Effector CD4-positive, alpha-beta T cell (primary cell): ENCODE measurements at places on chromosomes 6 and 20.

DNA sequence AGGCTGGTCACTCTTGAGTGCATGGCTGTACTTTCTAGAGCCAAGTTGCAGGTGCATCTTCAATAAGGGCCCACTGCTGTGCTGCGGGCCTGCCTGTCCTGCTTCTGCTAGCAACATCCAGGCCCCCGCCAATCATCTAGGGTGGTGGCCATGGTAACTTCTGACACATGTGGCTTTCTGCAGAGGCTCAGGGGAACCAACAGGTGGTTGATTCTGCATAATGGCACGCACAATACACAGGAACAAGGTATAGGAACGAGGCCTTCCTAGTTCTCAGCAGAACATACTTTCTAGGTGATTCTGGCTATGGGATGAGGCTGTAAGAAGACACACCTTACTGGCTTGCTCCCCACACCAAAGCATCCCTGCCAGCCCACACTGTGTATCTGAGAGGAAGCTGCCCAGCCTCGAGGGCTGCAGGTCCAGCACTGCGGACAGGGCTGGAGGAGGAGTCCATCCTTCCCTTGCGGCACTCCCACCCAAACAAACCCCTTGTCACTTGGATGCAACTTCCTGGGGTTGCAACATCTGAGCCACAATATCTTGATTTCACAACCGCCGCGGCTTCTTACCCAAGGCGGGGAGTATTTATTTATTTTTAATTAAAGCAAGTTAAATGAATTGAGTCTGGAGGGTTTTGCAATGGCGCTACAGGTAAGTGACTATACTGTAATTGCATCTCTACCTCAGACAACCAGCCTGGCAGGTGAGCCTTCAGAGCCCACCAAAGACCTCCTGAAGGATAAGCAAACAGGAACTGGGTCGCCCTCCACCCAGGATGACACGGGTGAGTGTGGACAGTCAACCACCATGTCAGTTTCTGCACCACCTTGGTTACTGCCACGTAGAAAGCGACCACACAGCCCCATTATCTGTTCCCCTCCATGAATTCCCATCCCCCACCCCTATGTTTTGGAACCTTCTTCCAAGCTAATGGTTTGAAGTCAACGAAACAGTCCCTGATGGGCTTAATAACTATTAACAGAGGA lies 49.6 kb downstream of the SULF2 start:
- DNase-seq: no peak

- DNase-seq: no peak
Measured at GRCh38 chr6:128063850-128064539, 163.1 kb upstream of the THEMIS start.

DNA sequence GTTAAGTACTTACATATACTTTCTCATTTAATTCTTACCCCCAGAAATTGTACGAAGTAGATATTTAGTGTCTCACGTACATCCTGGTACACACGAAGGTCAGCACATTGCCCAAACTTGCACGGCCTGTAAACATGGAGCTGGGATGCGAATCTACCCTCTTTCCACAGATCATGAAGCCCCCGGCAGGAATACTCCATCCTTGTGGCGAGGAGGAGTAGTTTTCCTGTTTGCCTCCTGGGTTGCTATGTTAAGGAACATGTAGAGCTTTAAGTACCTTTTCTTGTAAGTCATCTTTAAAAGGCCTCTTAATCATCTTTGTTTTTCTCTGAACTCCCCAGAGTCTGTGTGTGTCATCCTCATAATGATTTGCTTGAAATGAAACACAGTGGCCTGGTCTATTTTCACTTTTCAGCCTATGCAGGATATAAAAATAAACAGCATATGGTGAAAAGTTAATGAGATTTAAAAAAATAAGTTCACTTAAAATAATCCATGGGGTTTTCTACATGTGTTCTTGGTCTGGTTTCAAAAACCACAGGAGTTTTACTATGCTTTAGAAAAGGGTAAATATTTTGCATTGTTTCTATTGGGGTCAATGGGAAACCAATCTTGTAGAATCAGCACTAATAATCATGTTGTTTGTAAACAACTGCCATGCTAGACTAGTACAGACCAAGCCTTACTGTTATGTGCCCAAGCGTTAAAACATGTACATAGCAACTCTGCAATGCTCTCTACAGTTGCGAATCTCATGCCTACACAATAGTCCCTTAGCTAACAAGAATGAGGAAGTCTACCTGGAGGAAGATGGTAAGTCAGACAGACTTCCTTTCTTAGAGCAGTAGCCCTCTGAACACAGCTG lies 9.3 kb upstream of the ARID1B start:
- DNase-seq: no peak

DNA sequence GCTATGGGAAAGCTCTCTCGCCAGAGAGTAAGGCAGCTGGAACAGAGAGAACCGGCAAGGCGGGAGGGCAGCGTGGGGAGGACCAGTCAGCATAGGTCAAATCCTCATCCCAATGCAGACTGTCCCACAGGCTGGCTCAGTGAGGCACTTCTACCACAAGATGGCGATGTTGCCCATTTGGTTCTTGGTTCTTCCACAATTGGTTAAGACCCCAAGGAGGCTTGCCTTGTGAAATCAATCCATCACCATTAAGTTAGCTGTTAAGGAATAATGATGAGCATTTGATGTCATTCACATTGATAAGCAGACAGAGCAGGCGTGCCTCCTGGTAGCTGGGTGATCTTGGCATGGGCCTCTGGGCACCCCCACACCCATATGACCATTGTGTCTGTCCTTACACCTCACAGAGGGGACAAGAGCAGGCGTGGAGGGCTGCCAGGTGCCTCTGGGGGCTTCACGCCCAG lies 2.4 kb downstream of the CSTL1 start:
- peak; percentile 53 for DNase-seq

DNA sequence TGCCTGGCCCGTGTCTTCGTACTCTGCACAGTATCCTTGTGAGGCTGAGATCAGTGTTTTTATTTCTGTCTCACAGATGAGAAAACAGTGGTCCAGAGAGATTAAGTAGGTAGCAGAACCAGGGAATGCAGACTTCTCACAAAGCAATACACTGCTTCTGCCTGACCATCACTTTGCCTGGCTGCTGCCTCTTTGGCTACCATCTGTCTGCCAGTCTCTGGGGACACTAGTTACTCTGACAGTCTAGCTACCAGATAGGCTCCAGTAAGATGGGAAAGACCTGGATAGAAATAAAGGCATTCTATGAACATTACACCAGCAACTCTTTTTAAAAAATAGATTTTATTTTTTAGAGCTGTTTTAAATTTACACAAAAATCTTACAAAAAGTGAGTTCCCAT lies 96.9 kb downstream of the PHACTR3 start:
- DNase-seq: no peak

DNA sequence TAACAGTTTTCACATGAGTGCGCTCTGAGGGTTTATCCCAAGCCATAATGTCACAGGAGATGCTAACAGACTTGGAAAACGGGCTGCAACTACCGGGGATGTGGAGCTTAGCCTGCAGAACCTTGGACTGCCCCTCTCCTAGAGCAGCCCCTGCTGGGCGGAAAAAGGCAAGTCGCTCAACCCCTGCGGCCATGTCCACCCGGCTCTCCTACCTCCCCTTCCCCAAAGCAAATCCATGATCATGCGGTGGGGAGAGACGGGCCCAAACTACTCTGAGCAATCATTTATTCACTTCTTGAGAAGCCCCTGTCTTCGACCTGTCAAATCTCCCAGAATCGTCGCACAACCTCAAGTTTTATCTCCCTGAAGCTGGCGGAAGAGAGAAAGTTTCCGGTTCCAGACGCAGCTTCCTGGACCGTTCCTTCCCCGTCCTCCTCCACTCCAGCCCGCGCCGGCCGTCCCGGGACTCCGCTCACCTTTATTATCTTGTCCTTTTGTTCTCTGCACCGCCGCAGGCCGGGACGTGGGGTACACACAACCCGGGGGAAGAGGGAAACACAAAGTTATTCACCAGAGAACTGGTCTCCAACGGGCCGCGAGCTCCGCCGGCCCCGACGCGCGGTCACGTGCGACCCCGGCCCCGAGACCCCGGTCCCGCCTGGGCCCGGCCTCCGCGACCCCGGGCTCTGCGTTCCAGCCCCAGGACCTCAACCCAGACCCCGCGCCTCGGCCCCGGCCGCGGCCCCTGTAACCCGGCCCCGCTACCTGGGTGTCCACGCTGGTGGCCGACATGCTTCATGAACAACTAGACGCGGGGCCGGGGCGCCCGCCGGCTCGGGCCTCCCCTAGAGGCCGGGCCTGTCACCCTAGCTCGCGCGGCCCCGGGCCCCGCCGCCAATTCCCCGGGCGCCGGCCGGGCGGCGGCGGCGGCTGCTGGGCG lies 560 bp downstream of the YTHDF1 start:
- no peak for DNase-seq

GRCh38 chr6:89298680-89299465 lies 16.2 kb downstream of the GABRR2 start:
- DNase-seq: peak; percentile 19

DNA sequence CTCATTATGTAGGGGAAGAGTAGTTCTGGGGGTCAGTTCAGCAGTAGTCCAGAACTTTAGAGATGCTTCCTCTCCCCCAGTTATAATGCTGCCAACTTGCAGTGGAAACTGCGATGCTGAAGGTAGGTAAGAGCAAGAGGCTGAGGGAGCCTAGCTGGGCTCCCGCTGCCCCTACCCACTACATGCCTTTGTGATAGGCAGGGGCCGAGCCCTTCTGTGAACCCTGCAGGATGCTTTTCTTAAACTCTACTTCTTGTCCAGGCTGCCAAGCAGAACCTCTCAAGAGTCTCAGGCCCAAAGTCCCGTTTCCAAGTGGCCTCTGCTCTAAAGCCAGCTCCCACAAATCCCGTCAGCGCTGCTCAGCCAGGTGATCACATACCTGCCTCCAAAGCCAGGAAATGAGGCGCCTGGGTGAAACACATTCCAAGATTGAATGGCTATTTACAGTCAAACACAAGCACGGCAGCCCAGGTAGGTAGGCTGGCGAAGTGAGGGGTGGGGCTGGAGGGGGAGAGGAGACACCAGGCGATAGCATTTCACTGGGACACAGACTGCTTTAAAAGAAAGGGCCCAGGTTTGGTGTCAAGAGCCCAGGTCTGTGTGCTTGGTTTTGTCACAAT lies 150.7 kb downstream of the CD24 start:
- no peak for DNase-seq

DNA sequence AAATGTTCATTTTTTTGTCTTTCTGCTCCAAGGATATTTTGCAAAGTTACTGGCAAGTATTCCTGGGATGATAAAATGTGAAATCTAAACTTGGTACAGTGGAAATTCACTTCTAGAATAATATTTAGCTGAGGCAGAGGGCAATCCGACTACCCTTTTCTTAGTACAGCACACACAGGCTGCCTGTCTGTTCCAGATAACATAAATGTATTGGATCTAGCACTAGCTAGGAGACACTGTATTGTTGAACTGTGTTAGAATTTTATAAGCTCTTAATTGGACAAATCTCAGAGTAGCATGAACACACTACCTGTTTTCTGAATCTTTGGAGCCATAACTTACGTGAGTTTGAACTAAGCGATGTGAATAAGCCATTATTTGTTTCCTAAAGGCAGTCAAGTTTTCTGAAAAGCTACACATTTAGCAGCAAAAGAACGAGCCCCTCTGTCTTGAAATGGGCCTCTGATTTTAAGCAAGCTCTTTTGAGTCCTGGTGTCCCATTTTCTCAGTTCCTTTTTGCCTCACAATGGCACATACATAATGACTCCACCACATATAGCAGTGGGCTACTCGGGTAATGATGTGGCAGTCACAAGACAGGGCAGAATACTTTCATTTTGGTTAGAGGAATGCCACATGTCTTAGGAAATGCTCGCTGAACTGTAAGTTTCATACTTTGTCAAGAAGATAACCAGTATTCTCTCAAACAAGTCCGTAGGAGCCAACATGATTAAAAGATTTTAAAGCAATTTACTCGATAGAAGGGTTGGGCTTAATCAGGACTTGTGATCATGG lies 116.5 kb upstream of the ESR1 start:
- DNase-seq: no peak

- DNase-seq: no peak
Measured at GRCh38 chr6:157143171-157143889, 180.0 kb downstream of the TMEM242 start.

DNA sequence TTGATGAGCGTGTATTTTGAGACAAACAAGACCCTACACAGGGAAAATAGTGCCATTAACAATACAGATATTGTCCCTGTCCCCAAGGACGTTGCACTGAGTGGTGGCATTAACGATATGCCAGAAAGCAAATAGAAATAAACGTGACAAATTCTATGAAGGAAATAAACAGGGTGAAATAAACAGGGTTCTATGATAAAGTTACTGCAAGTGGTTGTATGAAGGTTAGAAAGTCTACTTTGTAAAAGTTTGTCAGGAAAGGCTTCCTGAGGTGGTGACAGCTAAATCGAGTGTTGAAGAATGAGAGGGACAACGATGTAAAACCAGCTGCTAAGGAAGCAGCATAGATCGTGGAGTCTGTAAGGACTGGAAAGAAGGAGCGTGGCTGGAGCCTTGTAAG lies 380.2 kb downstream of the LAMA2 start:
- DNase-seq: no peak

- DNase-seq: no peak
Measured at GRCh38 chr20:54025251-54025771, 45.1 kb downstream of the BCAS1 start.

GRCh38 chr20:15655295-15655874 lies 917.9 kb downstream of the KIF16B start:
- DNase-seq: no peak

- DNase-seq: no peak
Measured at GRCh38 chr20:1893721-1894470, 1.3 kb upstream of the SIRPA start.

- DNase-seq: no peak
Measured at GRCh38 chr6:118240878-118241528, 307.1 kb upstream of the PLN start.

GRCh38 chr6:33628401-33628964 lies 7.4 kb downstream of the ITPR3 start:
- DNase-seq: no peak

GRCh38 chr6:40918040-40918651 lies 120.9 kb downstream of the UNC5CL start:
- DNase-seq: no peak

DNA sequence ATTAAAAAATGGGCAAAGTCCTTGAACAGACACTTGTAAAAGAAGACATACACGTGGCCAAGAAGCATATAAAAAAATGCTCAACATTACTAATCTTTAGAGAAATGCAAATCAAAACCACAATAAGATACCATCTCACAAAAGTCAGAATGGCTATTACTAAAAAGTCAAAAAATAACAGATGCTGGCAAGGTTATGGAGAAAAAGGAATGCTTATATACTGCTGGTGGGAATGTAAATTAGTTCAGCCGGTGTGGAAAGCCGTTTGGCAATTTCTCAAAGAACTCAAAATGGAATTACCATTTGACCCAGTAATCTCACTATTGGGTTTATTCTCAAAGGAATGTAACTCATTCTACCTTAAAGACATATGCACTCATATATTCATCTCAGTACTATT lies 166.6 kb downstream of the KHDC1L start:
- no peak for DNase-seq

- no peak for DNase-seq
Measured at GRCh38 chr20:50788045-50788991, 6.5 kb upstream of the BCAS4 start.
